ENCODE measurements at places on chromosomes 12 and 14.

DNA sequence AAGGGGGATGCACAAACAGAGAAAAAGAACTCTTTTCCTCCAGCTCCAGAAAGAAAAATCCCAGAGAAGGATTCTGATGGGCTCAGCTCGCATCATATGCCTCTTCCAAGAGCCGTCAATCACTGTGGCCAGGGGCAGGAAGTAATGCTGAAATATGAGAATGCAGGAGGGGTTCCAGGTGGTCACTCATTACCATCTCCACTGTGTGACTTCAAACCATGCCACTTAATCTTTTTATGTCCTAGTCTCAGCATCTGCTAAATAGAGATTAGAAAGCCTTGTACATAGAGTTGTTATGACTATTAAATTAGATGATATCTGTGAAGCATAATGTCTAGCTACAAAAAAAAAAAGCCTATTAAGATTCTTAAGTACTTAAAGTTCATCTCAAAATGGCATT, 65.6 kb upstream of the FICD start:
- DNase-seq, result no peak

DNA sequence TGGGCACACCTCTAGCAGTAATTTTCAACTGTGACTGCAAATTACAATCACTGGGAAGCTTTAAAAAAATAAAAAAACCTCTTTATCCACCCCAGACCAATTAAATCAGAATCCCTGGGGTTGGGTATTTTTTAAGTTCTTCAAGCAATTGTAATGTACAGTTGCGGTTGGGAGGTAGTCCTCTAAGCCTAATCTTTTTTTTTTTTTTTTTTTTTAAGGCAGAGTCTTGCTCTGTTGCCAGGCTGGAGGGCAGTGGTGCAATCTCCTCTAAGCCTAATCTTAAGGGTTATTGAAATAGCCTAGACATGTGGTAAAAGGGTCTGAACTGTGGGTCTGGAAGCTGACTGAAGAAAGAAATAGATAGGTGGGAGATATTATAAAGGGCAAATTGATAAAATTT, 230.5 kb downstream of the AKAP6 start:
- DNase-seq, result no peak

DNA sequence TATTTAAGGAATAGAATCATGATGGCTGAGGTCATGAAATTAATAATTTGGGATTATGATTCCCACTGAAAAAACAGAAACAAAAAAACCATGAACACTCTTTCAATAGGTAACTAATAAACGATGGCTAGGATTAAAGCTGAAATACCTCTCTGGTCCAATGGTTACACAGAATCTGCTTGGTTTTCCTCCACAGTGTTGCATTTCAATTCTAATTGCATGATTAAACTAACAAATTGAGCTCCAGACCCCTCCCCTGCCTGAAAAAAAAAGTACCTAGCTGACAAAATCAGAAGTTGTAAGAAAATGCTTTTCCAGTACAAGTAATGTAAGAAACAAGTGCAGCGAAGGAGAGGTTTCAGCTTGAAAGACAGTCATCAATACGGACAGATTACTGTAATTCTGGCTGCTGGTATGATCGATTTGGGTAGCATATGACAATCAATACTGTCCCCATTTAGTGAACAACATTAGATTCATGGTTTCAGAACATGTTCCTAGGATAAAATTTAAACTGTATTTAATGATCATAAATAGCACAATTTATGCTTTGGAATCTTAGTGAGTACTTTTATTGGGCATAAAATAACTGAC, 32.0 kb downstream of the INSM2 start:
- no peak for DNase-seq

GRCh38 chr12:90304231-90304630, 595.6 kb upstream of the ATP2B1 start:
- no peak for DNase-seq

Data from GM12891 (cell line).